ENCODE measurements at places on chromosomes 4 and X. TPM values are rescaled to one million over a fixed set of nuclear protein-coding genes. Genes with fewer than 3 reads are reported as not detected.

- no peak for DNase-seq
Measured at GRCh38 chrX:129233786-129234185, 289.5 kb downstream of the SMARCA1 start.

DNA sequence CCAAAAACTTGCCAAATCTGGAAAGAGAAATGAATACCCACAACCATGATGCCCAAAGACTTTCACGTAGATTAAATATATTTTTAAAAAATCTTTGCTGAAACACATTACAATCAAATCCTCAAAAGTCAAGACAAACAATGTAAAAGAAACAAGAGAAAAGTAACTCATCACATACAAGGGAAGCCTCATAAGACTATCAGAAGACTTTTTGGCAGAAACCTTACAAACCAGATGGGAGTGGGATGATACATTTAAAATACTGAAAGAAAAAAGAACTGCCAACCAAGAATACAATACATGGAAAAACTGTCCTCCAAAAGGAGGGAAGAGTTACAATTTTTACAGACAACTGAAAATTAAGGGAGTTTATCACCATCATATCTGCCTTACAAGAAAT lies 319.0 kb upstream of the INTU start:
- DNase-seq: no peak

GRCh38 chr4:65391382-65391781 lies 278.9 kb downstream of the EPHA5 start:
- DNase-seq: no peak

DNA sequence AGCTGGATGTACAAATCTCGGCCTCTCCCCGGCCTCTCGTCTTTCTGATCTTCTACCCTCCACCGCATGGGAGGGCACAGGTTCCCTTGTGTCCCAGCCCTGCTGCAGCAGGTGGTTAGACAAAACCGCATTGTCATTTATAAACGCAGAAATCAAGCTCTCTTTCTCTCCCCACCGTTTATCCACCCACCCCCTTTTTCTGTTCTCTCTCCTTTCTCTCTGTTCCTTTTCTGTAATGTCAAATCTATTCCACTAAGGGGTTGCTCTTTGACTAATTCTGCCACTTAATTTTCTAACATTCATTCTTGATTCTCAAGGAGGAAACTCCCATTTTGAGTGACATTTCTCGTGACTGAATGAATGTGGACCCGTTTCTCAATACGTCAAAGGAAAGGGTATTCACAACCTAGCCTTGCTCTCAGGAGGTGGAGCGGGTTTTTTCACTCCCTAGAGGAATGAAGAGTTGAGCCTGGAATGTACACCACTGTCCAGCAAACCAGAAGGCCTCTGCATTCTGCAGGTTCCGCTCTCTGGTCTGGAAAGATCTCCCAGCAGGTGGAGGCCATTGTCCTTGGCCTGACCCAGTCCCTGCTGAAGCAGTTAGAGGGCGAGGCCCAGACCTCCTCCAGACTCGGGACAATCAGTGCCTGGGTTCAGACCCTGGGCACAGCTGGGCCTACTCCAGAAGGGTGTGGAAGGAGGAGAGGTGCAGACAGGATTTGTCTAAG lies 70.9 kb upstream of the ENPP6 start:
- DNase-seq: no peak

The PLK4 gene
- 0.75 TPM for total RNA-seq

DNA sequence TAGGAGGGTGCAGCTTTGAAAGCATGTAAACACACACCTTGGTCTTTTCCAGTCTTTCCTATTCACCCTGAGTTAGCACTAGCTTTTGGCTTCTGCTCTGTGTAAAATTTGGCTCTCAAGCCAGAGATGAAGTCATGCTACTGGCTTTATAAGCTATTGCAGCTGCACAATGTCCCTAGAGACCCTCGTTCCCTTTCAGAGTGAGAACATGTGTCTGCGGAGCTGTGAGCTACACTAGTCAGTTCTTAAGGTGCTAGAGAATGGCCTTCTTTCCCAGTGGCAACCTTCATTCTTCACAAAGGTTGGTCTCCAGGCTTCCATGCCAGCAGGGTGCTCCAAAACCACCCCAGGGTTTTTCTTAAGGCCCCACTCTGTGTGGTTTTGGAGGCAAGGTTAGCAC lies 199.1 kb downstream of the SPATA18 start:
- DNase-seq: no peak

All from cardiac septum (tissue), 1 donor.